ENCODE measurements at places on chromosomes 2 and 18.

DNA sequence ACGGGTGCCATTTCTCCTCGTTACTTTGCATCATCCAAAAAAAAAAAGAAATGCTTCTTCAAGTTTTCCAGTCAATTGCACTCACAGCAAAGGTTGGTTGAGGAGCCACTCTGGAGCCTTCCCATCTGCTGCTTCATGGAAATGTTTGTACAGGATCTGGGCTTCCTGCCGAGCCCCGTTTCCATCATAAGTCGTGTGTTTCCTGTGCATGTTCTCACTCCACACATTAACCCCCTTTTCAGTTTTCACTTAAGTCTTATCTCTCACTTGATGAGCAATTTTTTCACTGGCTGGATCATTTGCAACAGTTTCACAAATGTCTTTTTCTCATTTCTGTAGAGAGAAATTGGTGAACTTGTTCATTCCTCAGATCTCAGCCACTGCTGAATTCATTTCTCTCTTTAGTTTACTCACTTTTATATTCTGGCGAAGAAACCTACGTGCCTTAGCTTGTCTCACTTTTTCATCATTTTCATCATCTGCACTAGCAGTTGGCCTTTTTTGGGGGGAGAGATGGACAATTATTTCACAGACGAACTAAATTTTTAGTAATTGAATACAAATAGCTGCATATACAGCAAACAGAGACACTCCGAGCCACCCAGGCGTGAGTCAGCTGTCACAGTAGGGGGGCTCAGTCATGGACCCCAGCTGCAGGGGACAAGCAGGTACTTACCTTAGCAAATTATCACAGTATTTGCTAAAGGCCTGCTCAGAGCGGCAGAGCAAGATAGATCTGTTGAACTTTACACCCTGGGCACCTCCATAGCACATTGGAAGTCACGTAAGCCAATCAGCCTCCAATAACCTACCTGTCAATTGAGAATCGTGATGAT, 750.8 kb upstream of the ID2 start:
- DNase-seq, result no peak

DNA sequence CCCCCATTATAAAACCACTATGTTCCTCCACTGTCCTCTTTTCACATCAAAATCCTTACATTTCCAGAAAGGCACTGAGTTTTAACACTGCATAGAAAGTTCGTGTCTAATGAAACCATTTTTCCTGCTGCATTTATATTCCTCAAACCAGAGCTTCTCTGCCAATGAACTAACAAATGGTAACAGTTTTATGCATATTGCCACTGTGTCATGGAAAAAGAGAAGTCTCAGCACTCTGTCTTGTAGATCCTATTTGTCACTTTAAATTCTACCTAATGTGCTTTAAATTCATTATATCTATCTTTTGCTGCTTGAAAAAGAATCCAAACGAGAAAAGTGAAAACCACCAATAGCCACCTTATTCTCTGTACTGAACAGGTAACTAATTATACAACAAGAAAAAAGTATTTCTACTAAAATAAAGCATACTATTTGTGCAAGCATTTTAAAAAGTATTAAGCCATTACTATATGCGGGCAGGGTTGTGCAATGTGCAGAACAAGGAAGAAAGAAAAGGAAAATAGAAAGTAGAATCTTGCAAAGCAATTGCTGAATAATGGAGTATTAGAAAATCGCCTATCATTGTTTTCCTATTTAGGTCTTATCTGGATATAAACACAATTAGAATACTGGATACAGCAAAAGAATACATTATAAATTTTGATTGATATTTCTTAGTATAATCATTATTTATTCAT, 328.9 kb downstream of the ZEB2 start:
- no peak for DNase-seq

- no peak for DNase-seq
Observed at GRCh38 chr2:239206042-239206441, 194.8 kb downstream of the HDAC4 start.

DNA sequence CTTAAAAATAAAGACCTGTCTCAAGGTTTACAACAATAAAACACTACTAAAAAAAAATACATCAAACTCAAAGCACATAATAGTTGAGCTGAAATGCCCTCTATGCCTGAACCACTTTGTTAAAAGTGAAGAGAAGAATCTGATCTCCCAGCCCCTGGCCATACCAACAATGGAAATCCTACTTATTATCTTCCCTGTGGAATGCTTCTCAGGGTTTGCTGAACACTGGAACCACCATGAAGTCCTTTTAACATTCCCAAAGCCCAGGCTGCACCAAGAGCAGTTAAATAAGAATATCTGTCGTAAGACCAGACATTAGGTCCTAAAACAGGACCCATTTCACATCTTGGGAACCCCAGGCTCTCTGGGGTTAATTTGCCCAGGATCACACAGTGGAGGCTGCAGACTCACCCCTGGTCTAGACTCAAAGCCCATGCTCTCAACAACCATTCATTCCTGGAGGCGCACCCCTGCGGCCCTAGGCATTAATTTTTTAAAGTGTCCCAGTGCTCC, 285.8 kb downstream of the STK39 start:
- no peak for DNase-seq

GRCh38 chr2:188922191-188922590, 52.0 kb upstream of the COL3A1 start:
- DNase-seq, result no peak

- no peak for DNase-seq
Observed at GRCh38 chr2:39902103-39902502, 123.0 kb upstream of the THUMPD2 start.

DNA sequence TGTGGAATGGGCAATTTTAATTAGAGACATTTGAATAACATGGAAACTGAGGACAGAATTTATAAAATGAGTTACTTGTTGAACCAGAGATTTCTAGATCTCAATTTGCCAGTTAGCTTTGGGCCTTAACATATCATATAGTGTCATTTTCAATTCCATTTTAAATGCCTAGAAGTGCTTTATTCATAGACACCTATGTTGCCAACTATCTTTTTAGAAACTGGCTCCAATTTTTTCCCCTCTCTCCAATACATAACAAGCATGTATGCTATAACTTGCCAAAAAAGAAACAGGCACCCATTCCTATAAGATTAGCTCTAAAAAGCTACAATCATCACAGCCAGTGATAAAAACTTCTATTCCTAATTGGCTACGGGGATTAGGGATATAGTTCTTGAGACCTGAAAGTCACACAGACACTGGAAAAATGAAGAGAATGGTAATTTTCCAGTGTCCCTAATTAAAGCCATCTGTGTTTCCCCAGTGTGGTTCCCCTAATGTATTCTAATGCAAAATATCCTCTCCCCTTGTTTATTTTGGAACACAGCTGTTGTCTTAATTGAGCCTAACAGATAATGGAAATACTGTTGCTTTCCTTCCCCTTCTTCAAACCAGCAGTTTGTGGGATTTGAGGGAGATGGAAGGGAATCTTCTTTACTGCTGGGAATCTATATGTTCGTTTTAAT, 205.5 kb upstream of the FSHR start:
- DNase-seq, result no peak

GRCh38 chr2:223270548-223270947, 218.6 kb downstream of the KCNE4 start:
- no peak for DNase-seq

GRCh38 chr2:153912798-153913396, 41.2 kb downstream of the GALNT13 start:
- DNase-seq, result no peak

GRCh38 chr2:119477113-119477505, 45.5 kb downstream of the TMEM37 start:
- DNase-seq, result no peak

- DNase-seq, result no peak
Observed at GRCh38 chr2:173667415-173667814, 297.8 kb downstream of the SP3 start.

DNA sequence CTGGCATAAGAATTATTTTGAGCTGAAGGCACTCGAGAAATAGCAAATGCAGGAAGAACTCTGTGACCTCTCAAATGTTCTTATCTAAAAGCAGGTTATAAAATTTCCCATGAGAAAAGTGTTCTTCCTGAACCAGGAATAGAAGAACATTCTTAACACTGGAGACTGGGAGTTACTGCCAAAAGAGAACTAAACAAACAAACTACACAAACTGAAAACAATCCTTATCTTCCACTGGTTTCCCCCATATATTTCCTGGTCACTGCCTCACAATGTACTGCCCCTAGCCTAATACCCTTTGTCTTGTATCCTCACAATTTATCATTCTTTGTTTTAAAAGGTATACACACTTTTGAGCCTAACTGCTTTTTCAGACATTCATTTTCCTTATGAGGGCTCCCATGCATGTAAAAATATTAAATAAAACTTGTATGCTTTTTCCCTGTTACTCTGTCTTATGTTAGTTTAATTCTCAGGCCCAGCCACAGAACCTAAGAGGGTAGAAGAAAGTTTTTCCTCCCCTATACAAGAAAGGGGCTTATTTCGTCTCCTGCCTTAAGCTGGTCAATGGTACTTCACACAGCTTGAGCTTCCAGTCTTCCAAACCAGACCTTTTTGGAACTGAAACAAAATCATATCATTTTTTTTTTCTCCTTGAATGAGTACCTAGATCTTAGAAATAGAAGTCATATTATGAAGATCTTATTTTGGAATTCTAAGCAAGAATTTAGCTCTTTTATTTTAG, 110.6 kb downstream of the MSTN start:
- no peak for DNase-seq

DNA sequence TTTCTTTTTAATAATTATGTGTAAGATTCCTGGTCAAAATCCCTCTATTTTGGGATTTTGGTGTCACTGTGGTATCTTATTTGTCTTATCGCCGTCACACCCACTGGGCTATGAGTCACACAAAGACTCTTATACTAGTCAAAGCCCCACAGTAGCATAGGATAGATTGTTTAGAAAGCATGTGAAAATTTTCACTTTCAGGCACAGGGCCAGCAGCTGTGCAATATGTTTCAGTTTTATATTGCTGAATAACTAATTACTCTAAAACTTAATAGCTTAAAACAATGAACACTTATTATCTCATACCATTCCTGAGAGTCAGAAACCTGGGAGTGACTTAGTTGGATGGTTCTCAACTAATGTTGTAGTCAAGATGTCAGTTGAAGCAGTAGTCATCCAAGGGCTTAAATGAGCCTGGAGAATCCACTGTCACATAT, 24.0 kb downstream of the CFAP210 start:
- no peak for DNase-seq

- peak; percentile 56 for DNase-seq
Observed at GRCh38 chr18:77131652-77132368, 773 bp downstream of the MBP start.

GRCh38 chr18:21930177-21930576, 189.6 kb downstream of the MIB1 start:
- DNase-seq, result no peak

- DNase-seq, result no peak
Observed at GRCh38 chr2:12543978-12544558, 172.7 kb upstream of the TRIB2 start.

- DNase-seq, result no peak
Observed at GRCh38 chr2:227739351-227739750, 6.3 kb upstream of the SCYGR8 start.

- DNase-seq, result no peak
Observed at GRCh38 chr18:5300476-5301010, 5.0 kb upstream of the ZBTB14 start.

GRCh38 chr2:53131416-53131815, 636.2 kb upstream of the CHAC2 start:
- DNase-seq, result no peak

DNA sequence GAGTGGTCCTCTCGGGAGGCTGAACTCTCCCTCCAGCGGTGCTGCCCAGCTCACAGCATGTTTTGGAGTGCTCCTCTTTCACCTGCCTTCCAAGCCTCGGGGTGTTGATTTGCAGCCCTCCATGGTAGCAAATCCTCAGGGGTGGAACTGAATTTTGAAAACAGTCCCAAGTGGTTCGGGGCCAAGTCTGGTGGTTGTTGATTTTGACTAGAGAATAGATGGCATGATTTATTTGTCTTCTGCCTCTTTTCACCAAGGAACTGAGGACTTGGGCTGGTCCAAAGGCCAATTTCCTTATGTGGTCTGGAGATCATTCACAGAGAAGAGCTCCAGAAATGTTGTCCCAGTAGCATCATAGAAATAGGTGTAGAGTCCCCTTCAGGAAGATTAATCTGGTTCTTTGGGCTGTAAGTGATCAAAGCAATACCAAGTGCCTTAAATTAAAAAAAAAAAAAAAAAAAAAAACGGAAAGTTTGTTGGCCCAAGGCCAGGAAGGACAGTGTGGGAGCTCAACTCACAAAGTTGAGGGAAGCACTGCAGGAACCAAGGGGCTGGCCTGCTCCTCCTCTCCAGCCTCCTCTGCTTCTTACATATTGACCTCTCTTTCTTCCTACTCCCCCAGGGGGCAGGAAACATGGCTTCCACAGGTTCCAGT, 2.5 kb upstream of the DES start:
- peak; percentile 3 for DNase-seq

DNA sequence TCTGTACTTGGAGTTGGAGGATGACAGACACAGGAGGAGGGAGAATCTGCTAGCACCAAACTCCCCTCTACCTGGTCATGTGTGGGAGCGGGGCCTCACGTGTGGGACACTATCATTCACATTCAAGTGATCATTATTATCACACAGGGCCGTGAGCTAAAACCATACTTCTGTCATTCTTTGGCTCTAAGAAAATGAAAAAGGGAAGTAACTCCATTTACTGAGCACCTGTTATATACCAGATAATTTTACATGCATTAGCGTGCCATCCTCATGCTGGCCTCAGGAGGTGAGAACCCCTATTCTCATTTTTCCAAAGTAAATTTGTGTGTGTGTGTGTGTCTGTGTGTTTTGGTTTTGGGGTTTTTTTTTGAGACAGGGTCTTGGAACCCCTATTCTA, 150.1 kb downstream of the GLI2 start:
- no peak for DNase-seq

DNA sequence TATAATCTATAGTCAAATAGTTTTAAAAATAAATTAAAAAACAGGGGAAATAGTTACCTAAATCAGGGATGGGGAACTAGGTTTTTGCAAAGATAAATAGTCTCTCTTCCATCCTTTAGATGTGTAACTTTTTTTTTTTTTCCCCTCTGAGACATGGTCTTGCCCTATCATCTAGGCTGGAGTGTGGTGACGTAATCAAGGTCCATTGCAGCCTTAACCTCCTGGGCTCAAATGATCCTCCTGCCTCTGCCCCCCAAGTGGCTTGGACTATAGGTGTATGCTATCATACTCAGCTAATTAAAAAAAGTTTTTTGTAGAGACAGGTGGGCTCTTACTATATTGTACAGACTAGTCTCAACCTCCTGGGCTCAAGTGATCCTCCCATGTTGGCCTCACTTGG, 316.5 kb downstream of the CCDC85A start:
- DNase-seq, result no peak

DNA sequence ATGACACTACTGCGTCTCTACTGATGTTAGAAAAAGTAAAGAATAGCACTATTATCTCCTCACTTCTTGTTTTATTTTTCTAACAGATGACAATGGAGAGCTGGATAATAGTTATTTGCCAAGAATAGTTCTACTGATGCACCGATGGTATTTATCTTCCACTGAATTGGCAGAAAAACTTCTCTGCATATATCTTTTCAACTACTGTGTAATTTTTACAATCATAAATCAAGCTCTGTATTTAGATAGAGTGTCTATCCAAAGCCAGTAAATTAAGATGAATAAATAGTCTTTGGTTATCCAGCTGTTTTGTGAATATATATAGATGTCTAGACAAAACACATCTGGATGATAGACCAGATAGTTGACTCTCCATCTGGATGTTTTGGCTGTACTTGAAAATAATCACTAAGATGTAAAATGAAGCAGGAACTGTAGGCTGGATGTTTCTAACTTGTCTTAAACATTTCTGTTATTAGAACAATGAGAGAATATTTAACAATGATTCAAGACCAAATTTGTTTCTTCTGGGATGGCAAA, 40.1 kb downstream of the RASGRP3 start:
- DNase-seq, result no peak

Measured in D341Med (cell line).